Activated CD4-positive, alpha-beta T cell treated with anti-CD3 and anti-CD28 coated beads, Interleukin-10, Interleukin-2, amounts not matched to agents 100 ng/mL and 50 ng/mL, durations not matched to agents 16 hours and 8 hours (primary cell): ENCODE measurements at places on chromosomes 16 and 17.

DNA sequence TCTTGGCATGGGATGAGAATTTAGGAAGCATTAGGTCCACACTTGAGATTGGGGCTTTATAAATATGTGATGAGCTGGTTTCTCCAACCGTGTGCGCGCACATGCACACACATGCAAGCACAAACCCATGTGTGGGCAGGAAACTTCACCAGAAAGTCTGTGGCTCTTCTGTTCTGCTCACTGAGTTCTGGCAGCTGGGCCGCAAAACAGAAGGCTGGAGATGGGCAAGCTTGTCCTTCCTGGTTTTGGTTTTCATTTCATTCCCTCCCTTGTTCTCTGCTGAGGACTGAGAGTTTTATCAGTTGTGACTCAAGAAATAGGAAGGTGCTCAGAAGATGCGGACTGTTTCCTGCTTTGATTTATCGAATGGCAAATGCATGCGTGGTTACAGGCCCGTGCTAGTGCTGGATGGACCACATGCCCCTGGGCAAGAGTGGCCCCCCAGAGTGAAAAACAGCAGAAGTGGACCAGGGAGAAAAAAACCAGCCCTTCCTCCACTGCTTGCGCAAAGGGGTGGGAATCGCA, 14.1 kb downstream of the MAP3K14 start:
- peak; percentile 58 for DNase-seq

GRCh38 chr17:12509801-12510200, 155.9 kb upstream of the MYOCD start:
- DNase-seq: no peak

DNA sequence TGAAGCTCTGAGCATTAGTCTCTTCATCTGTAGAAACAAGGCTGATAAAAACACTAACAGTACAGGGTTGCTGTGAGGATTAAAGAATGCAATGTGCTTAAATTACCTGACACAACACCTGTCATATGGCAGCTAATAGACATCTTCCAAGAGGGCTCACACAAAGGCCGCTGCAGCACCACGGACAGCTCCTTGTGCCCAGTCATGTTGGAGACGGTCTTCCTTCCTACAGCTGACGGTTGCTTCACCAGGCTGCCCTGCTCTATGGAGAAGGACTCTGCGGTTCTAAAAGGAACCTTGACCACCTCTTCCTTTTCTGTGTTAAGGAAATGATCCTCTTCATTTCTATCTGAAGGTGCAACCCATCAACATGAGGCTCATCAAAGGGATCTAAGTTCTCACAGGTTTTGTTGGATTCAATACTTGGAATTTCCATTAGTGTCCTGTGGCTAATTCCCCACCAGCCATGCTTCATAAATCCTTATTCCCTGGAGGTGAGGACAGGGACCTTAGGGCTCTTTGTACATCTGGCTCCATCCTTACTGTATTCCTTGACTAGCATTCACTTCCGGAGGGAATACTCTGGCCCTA, 138.9 kb upstream of the CES5A start:
- peak; percentile 34 for DNase-seq

GRCh38 chr17:38656959-38657823, 17.6 kb downstream of the EPOP start:
- DNase-seq: no peak

GRCh38 chr16:4038448-4038847, 77.8 kb downstream of the ADCY9 start:
- no peak for DNase-seq

DNA sequence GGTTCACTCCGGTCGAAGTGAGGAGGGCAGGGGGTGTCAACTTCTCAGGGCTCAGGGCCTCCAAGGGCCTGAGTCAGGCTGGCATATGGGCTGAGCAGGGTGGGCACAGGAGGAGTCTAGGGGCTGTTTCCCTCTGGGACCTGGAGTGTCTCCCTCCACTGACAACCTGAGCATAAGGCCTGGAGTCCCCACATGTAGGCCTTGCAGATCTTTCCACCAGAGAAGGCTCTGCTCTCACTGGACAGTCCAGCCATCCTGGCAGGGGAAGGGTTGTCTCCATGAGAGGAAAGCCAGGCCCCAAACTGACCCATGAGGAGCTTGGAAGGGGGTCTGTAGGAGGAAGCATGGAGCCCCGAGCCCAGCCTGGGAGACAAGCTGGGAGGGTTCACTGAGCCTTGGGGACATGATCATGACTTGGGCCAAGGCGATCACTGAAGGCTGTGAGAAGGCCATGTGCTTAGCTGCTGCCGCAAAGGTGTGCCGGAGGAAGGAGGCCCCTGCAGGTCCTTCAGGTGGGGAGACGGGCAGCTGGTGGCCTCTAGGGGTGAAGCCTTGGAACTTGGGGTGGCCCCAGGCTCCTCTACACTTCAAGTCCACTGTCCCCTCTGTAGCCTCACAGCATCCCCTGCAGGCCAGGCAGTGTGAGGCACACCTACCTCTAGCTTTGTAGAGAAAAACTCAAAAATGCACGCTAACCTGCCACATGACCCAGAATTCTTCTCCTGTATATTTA, 9.9 kb downstream of the CMTM2 start:
- peak; percentile 78 for DNase-seq

GRCh38 chr17:66906321-66907278, 57.9 kb upstream of the CACNG4 start:
- peak; percentile 76 for DNase-seq

DNA sequence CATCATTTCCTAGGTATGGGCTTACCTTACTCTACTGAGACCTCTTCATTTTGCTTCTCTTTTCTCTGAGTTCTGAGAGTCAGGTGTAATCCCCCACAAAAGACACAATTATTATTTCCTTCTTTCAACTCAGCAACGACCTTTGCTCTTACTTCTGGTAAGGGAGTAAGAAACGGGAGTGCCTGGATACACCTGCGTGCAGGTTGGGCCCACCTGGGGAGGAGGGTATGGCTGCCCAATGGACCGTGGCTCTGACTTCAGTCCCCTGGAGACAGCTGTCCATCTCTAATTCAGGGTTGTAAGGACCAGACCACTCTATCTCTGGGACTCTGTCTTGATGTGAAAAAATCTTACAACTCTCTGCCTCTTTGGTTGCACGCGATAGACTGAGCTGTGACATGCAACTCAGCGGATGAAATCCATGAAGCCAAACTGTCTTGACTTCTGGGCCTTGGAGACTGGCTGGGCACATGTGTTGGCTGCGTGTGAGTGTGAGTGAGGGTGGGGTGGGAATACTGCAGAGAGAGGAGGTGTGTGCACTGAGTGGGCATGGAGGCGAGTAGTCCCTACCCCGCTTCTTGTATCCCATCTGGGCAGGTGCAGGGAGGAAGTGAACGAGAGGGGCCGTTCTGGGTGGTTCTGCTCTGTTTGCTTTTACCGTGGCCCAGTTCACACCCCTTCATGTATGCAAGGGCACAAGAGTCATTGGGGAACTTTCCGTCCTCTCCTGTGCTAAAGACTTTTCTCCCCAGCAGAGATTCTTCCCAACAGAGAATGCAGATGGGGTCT, 1.2 kb downstream of the TMEM238L start:
- DNase-seq: no peak

DNA sequence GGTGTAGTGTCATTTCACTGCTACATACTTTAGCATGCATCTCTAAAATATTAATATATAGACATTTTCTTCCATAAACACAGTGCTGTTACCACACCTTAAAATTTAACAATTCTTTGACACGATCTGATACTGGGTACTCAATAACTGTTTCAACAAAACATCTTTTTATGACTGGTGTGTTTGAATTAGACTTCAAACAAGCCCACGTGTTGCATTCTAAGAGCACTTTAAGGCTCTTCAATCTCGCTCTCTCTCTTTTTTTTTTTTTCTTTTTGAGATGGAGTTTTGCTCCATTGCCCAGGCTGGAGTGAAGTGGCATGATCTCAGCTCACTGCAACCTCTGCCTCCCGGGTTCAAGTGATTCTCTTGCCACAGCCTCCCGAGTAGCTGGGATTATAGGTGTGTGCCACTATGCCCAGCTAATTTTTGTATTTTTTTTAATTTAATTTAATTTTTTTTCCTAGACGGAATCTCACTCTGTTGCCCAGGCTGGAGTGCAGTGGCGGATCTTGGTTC, 15.8 kb upstream of the SLC46A1 start:
- no peak for DNase-seq
